Amygdala (tissue), 56 donors: ENCODE measurements at places on chromosomes 2 and 18.

DNA sequence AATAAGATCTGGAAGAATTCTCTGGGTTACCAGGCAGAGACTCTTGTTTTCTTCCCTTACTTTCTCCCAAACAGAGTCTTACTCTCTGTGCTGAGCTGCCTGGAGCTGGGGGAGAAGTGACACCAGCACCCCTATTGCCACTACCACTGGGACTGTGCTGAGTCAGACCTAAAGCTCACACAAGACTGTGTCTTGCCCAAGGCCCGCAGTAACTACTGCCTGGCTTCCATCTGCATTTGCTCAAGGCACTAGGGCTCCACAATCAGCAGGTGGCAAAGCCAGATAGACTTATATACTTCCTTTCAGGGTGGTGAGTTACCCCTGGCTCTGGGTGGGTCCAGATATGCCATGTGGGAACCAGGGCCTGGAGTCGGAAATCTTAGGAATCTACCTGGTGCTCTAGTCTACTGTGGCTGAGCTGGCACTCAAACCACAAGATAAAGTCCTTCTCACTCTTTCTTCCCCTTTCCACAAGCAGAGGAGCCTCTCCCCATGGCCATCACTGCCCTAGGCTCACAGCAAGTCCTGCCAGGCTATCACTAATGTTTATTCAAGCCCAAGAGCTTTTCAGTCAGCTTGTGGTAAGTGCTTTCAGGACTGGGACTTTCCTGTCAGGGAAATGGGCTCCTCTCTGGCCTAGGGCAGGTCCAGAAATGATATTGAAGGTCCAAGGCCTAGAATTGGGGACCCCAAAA, 27.6 kb upstream of the SERPINB2 start:
- no peak for DNase-seq

GRCh38 chr2:187333804-187334203, 114.2 kb downstream of the CALCRL start:
- no peak for DNase-seq

- no peak for DNase-seq
Measured at GRCh38 chr2:114527330-114527983, 85.0 kb downstream of the DPP10 start.

GRCh38 chr2:102442967-102443828, 20.2 kb downstream of the IL18RAP start:
- DNase-seq = no peak

GRCh38 chr2:187586011-187586641, 31.9 kb upstream of the TFPI start:
- no peak for DNase-seq

DNA sequence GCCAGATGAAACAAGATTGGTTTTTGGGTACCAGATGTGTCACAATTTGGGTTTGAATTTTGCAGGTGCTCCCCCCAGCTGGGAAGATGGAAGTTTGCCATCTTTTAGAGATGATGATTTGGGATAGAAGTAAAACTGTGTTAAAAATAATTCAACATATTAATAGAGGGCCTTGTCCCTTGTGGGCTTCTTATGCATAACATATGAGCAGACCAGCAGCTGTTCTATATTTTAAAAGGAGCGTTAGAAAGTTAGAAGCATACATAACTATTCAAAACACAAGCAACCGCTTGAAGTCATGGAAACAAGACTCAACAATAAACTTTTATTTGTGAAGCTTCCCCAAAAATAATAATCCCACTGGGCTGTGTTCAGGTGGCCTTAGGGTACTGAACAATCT, 62.8 kb downstream of the EFEMP1 start:
- DNase-seq = no peak

GRCh38 chr2:10427618-10427949, 20.5 kb downstream of the ODC1 start:
- no peak for DNase-seq

DNA sequence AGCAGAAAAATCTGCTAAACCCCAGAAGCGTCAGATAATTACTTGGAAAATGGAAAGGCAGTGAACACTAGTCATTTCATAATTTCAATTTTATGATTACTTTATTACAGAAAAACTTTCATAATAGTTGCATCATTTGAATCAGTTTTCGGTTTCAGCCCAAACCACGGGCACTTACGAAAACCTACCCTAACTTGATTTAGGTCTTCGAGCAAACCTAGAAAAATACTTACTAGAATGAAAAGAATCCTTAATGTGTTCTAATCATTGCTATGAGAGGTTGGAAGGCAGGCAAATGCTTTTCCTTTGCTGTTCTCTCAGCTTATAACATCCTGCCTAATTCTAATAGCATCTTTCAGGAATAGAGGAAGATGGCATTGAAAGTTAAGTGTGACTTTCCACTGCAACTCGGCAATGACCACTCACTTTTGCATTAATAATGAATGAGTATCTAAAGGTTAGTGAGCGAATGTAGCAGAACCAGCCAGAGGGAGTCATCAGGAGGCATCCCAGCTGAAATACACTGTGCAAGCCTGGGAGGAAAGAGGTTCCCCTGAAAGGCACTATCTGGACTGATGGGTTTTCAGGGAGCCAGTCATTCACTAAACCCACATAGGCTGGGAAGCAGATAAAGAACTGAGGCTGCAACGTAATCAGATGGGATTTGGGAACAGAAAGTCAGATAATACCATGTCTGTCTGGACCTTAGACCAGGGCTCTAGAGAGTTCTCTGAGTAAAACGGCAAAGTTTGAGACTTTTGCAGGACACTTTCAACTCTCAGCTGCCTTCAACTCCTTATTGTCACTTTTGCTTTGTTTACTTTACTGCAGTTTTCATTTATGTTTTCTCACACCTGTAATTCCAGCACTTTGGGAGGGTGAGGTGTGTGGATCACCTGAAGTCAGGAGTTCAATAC, 520.8 kb downstream of the RNF144A start:
- DNase-seq = no peak

GRCh38 chr18:25282896-25283703, 68.9 kb downstream of the ZNF521 start:
- DNase-seq = no peak

- DNase-seq = no peak
Measured at GRCh38 chr2:6977786-6978185, 60.6 kb downstream of the RNF144A start.

DNA sequence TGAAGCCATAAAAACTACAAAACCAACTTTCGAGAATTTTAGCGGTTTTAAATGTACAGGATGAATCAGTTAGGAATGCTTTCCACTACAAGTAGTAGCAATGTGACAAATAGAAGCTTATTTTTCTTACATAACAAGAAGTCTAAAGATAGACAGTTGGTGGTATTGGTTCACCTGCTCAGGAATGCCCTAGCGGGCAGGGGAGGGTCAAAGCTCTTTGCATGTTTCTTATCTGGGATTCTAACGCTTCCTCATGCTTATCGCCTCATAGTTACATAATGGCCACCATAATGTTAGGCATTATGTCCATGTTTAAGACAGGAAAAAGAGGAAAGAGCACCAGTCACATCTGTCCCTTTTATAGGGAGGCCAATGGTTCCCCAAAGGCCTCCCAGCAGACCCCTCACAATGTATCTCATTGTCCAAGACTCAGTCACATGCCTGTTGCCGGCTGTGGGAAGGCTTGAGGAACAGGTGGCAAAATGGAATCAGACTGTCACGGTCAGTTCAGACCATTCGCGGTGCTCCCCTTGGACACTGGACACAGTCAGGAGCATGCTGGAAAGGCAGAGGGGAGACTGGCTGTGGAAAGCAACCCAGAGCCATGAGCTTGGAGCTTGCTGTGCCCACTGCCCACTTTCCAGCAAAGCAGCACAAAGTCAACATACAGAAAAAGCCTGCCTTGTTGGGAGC, 69.4 kb upstream of the ODC1 start:
- DNase-seq = no peak

DNA sequence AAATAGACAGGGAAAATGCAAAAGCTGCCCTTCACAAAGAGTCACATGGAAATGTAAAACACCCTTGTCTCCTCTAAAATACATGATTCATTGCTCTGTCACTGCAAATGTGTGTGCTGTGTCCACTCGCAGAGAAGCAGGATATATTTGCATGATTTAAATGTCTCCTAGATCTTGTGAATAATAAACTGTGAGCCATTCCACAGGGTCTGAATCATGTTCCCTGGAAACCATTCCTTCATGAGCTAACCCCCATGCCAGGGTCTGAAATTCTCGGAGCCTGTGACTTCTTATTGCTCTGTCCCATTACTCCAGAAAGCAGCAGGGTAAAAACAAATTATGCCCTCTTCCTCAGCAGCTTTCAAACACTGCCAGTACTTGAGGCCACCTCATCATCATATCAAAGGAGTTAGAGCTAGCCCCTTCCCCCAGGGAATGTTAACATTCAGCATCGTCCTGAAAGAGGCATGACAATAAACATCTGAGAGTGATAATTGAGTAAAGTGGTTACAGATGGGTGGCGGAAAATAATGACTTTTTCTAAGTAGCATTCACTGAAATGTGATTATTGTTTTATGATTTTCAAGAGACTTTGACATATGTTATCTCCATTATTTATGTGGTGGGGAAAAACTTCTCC, 11.7 kb upstream of the CNGA3 start:
- no peak for DNase-seq

DNA sequence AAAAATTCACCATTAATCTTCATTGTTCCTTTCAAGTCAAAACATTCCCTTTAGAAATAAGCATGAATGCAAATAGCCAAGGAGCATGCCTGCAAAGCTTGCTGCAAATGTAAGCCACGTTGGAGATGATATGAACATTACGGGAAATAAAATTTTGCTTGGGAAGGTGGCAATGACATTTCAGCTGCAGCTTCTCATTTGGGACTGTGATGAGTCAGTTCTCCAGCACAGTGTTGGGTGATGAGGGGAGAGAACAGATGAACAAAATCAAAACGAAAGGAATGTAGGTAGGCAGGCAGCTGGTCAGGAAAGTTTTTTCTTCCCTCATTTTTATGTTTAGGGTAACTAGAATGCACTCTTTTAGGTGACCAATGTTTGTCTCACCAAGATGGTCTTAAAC, 65.3 kb upstream of the CHRNA1 start:
- DNase-seq = no peak

DNA sequence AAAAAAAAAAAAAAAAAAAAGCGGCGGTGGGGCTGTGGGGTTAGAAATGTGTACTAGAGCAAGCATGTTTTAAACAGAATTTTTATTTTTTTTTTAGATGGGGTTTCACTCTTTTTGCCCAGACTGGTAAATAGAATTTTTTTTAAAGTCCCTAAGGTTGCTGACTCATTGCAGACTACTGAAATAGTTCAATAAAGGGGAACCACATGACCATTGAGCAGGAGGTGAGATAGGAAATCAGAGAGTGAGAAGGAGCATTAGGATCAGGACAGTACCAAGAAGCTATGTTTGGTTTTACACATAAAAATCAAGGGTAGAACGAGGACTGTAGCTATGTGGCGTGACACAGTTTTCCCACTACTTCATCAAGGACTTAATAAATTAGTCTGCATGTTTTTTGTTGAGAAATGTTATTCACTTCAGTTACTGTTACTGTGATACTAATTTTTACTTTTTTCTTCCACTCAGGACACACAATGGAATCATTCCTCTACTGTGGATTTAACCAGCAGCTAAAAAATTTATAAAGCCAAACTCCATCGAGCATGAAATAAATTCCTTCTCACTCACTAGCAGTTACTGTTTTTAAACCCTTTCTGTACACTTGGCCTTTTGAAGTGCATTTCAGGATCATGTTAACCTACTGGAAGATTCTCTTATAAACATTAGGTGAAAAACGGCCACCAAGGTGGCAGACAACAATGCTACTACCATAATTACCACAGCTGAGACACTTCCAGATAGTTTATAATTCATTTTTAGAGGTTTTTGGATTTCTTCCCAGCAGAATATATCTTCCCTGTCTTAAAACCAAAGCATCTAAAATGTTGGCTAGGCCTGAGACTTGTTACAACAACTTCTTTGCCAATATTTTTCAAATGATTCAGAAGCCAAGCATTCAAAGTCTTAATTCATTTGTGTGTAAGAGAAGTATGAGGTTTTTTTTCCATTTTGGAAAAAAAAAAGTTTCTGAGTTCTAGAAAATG, 33.2 kb downstream of the LAMA1 start:
- DNase-seq = no peak

GRCh38 chr18:63697097-63697660, 5.6 kb upstream of the SERPINB11 start:
- DNase-seq = no peak

DNA sequence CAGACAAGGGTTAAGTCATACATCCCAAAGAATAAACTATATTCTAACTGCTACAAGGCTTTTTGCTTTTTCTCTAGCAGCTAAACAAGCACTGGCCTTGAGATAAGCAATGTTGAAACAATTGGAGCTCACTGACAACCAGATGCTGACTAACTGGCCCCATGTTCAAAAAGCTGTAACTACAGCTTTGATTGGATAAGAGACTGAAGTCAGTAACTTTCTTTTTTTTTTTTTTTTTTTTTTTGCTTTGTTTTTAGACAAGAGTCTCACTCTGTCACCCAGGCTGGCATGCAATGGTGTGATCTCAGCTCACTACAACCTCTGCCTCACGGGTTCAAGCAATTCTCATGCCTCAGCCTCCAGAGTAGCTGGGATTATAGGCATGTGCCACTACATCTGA, 45.4 kb upstream of the TMEM163 start:
- DNase-seq = no peak

GRCh38 chr2:186835628-186836027, 13.3 kb downstream of the ZSWIM2 start:
- DNase-seq = no peak

- no peak for DNase-seq
Measured at GRCh38 chr2:96145848-96146152, 560 bp upstream of the DUSP2 start.

GRCh38 chr2:88060907-88061275, 5.3 kb upstream of the KRCC1 start:
- DNase-seq = no peak

- no peak for DNase-seq
Measured at GRCh38 chr18:22337306-22337705, 80.4 kb downstream of the CTAGE1 start.

- no peak for DNase-seq
Measured at GRCh38 chr2:36125702-36126101, 229.9 kb upstream of the CRIM1 start.

DNA sequence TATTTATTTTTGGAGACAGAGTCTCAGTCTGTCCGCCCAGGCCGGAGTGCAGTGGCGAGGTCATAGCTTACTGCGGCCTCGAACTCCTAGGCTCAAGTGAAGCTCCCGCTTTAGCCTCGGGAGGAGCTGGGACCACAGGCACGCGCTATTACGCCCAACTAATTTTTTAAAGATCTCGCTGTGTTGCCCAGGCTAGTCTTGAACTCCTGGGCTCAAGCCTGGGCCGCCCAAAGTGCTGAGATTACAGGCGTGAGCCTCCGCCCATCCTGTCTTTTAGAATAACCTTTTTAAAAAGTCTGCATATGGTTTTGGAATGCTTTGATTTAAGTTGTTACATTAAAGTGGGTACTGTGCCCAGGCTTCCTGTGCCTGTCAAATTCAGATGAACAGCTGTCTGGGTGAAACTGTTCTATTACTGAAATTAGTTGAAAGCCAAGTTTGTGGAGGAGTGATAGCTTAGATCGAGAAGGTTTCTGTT, 944 bp downstream of the RAB3GAP1 start:
- DNase-seq = no peak

GRCh38 chr2:5175231-5175630, 517.0 kb upstream of the SOX11 start:
- DNase-seq = no peak

- no peak for DNase-seq
Measured at GRCh38 chr2:239476029-239476756, 75.4 kb upstream of the HDAC4 start.

DNA sequence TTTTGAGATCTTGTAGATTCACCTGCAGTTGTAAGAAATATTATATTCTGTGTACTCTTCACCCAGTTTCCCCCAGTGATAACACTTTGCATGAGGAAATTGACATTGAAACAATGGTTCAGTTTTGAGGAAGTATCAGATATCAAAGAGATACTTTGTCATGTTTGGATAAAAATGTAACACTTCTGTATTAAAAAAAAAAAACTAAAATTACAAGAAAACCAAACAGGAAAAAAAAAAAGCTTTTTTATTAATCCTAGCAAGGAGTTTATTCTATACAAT, 204.0 kb downstream of the ARL4C start:
- no peak for DNase-seq
